GM12891 (cell line): ENCODE measurements at places on chromosomes 6 and 20.

- DNase-seq, result no peak
Observed at GRCh38 chr6:126722411-126722810, 382.5 kb downstream of the CENPW start.

- no peak for DNase-seq
Observed at GRCh38 chr6:170114956-170115855, 175.7 kb downstream of the DLL1 start.

DNA sequence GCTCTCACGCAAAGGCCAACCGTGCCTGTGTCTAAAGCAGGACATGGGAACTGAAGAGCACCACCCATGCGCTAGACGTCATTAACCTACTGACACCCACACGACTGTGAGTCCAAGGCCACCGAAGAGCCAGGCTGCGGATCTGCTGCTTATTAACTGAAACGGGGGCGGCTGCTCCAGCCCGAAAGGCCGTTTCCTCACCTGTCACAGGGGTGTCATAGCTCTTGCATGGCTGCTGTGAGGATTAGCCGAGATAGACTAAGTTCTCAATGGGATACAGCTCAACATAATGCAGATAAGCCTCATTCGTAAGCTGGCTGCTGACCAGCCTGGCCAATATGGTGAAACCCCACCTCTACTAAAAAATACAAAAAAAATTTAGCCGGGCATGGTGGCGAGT, 26.7 kb downstream of the OVOL2 start:
- no peak for DNase-seq

- DNase-seq, result no peak
Observed at GRCh38 chr6:28280595-28281287, 631 bp upstream of the PGBD1 start.

DNA sequence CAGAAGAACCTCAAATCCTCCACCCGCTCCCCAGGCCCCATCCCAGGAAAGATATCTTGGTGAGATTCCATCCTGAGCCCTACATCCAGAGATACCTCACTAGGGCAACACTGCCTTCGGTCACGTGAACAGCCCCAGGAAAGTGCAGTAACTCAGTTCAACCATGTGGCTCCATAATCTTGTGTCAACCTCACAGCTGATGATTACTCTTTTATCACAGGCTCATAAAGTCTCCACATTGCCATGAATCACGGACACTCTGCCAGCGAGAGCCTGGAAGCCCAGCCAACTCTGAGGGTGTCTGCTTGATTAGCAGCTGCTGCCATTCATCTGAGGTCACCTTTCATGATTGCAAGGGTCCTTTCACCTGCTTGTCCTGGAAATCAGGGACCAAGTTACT, 175.8 kb upstream of the LRFN2 start:
- no peak for DNase-seq

- DNase-seq, result no peak
Observed at GRCh38 chr6:131954775-131955107, 3.6 kb upstream of the CCN2 start.

- DNase-seq, result no peak
Observed at GRCh38 chr6:79170959-79171358, 63.5 kb downstream of the HMGN3 start.

- no peak for DNase-seq
Observed at GRCh38 chr6:166636191-166636933, 9.3 kb upstream of the RPS6KA2 start.

DNA sequence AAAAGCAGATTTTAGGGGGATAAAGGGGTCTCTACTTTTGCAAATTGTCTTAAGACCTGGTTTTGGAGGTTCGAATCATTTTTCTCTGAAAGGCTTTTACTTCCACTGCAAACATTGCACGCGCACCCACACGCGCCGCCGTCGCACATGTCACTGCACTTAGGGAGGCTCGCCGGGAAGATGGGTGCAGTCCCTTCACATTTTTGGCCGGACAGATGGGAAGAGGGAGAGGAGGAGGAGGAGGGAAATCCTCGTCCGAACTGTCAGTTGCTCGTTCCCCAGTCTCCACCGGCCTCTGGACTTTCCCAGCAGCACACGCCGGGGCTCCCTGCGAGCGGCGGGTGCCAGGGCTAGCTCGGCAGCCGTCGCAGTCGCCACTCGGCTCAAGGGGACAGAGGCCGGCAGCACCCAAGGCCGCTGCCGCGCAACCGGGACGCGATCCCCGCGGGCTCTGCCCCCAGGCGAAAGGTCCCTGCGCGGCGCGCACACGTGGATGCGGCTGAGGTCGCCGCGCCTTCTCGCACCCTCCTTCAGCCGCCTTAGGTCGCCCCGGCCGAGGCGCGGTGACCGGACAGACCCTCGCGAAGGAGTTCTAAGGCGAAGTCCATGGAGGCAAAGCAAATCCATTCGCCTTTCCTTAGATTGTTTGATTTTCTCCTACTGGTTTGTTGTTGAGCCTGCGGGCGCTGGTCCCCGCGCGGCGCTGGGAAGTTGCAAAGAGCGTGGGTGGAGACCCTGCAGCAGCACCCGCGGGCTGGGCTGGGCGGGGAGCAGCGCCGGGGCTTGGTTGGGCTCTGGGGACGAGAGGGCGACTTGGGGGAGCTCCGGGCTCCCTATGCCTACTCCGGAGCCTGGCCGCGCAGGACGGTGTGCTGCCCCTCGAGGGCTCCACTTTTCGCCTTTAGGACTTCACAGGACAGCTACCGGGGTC, 1.2 kb downstream of the MYB start:
- no peak for DNase-seq

GRCh38 chr20:25048519-25048952, 9.4 kb downstream of the ACSS1 start:
- no peak for DNase-seq

DNA sequence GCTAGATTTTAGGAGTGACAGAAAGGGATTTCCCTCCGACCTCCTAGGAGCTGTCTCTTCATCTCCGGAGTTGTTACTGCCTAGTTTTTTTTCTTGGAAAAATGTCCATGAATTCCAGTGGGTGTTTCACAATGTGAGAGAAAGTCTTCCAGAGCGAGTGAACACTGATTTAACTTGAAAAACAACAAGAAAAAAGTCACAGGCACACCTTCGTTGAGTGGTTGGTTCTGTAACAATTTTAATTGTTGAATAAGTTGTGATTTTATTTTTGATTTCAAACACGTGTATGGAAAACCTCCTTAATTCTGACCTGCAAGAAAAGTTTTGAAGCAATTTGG, 2.9 kb downstream of the TFAP2C start:
- no peak for DNase-seq

DNA sequence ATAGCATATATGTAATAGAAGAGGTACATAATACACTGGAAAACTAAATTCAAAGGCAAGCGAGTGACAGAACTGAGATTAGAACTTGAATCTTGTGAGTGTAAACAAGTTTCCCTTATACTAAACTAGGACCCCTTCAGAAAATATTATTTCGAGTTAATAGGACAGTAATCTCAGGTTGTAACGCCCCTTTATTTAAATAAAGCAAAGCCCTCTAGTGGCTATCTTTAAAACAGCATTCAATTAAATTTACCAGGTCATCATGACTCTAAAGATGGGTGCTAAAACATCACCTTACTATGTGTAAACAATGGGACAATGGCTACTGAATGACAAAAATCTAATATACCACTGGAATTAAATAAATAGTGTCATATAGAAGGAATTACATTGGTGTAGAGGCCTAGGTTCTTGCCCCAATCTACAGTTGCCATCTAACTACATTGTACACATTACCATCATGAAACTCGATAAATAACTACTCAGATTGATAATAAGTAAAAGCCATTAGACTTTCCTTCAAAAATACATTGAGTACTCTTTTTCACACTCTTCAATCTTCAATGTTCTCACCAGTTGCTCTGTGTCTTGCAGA, 255.4 kb upstream of the IRAK1BP1 start:
- DNase-seq, result no peak

- DNase-seq, result no peak
Observed at GRCh38 chr6:56318851-56319250, 71.5 kb upstream of the COL21A1 start.

DNA sequence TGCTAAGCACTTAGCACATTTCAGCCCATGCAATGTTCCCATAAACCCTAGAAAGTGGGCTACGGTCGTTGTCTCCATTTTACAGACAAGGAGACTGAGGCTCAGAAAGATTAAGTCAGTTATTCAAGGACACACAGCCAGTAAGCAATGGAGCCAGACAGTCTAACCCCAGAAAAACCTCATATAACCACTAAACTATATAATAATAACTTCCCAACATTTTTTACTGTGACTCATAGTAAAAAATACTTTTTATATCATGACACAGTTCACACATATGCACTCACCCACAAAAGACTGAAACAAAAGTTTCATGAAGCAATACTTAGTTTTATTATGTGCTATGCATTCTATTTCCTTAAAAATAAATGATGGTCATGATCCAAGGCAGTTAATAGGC, 66.2 kb upstream of the EYA2 start:
- no peak for DNase-seq

DNA sequence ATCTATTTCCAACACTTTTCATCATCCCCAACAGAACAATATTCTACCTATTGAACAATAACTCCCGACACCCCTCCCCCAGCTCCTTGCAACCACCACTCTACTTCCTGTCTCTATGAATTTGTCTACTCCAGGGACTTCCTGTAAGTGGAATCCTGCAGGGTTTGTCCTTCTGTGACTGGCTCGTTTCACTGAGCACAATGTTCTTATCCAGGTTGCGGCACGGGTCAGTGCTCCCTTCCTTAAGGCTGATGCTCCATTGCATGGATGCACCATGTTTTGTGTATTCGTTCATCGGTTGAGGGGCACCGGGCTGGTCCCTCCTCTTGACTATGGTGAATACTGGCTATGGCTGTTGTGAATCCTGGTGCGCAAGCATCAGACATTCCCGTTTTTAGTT, 163.2 kb downstream of the TBXT start:
- no peak for DNase-seq

GRCh38 chr20:22563062-22563965, 21.1 kb downstream of the FOXA2 start:
- DNase-seq, result no peak

- DNase-seq, result no peak
Observed at GRCh38 chr20:57133926-57134650, 132.4 kb downstream of the BMP7 start.

GRCh38 chr20:56875052-56875659, 246.1 kb downstream of the TFAP2C start:
- DNase-seq, result no peak

DNA sequence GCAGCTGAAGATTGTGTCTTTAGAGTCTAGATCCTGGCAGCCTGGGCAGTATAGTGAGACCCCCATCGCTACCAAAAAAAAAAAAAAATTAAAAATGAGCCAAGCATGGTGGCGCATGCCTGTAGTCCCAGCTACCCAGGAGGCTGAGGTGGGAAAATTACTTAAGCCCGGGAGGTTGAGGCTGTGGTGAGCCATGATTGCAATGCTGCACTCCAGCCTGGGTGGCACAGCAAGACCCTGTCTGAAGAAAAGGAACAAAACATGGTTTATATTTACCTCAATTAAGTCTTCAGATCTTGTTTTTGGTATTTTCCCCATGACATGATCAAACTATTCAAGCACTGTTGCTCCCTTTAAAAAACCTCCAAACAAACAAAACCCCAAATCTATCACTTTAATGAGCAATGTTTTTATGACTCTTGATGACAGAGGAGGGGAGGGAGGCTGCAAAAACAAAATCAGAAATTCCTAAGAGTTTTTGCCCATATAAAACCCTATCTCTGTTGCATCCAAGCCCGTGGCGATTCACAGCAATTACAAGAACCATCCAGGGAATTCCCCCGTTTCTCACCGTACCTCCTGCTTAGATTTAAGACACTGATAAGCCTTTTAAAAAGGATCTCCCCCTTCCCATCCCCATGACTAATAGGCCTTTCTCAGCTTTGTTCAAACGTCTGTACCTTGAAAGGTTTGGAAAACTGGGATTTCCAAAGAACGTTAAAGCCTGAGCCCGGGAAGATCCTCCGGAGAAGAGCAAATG, 259.9 kb downstream of the BMP7 start:
- DNase-seq, result no peak

DNA sequence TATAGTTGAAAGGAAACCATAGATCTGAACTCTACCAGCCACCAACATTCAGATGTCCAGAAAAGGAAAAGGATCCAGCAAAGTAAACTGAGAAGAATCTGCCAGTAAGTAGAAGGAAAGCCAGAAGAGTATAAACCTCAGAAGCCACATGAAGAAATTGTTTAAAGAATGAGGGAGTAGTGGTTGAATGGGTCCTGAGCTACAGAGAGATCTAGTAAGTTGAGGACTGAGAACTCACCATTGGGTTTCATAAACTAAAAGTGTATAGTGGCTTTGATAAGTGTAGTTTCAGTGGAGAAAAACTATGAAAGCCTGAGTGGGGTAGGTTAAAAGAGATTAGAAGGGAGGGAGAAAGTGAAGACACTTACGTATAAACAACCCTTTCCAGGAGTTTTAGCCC, 32.0 kb upstream of the SUMO4 start:
- DNase-seq, result peak; percentile 1
